ENCODE measurements at places on chromosomes 1 and 21.

GRCh38 chr1:8361198-8361849, 43.4 kb downstream of the SLC45A1 start:
- no peak for DNase-seq

DNA sequence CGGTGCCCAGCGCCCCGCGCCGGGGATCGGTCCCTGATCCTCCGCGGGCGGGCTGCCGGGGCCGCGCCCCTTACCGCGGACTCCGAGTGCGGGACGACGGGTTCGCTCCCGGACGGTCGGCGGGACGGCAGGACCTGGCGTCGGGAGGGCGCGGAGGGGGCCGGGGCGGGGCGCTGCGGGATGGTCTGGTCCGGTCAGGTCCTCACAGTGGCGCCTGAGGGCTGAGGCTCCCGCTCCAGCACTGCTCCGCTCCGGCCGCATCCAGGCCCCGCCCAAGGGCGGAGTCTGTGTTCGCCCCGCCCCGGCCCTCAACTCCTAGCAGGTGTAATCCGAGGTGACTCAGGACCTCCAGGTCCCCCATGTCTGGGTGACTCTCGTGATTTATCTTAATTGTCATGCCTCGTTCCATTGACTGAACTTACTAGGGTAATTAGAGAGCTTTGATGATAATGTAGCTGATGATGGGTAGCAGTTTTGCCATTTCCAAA, at the start of gene RAB3B:
TSS of gene RAB3B (minus strand) at position 223 of the 488 bp plus-strand sequence. CDS start 13,583 bp downstream, outside the sequence.
- peak; percentile 1 for DNase-seq

DNA sequence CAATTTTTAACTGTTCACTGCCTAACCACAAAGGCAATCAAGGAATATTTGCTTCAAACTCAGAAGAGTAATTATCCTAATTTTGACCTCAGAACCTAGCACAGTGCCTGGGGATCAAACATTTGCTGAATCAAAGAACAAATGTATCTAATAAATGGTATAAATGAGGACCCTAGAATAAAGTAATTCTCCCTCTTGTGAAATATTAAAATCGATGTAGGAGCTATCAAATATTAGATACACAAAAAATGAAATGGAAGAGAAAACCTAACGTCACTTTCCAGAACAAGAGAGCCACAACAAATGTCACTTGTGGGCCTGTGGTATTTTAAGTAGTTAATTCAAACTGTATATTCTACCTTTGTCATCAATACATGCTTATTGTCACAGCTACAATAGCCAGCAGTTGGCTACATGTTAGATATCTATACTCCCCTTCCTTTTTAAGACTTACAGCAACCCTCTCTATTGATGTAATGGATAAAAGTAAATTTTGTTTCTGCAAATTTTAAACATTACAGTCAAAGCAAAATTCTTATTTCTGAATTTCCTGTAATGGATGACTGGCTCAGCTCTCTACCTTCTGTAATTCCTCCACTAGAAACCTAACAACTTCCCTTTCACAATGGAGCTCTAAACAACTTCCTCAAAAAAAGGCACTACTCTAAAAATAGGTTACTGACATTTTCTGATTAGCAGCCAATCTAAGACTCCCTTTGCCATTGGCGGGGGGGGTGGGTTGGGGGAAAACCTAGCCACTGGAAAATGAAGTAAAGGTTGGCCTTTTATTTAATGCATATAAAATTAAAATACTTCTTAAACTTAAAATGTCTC, 37.6 kb downstream of the PUM1 start:
- DNase-seq = peak; percentile 89

- DNase-seq = no peak
Measured at GRCh38 chr1:75334876-75335389, 200.7 kb downstream of the LHX8 start.

GRCh38 chr21:38914528-38915293, 109.0 kb downstream of the ETS2 start:
- DNase-seq = no peak

GRCh38 chr1:9309991-9310390, 17.3 kb downstream of the SPSB1 start:
- DNase-seq = no peak

DNA sequence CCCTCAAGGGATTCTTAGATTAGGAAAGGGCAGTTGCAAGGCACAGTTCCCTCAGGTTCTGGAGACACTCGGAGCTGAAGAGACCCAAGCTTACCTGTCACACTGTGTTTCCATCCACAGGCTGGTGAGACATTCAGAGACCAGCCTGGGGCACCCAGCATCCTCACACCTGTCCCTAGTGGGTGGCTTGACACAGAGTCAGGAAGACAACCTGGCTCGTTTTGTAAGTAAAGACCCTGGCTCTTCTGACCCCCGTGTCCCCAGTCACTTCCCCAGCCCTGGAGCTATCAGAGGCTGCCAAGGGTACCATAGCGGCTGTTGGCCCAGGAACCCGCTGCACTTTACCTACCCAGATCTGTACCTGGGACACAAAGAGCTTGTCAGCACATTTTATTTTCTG, 409.8 kb downstream of the MATN1 start:
- DNase-seq = no peak

DNA sequence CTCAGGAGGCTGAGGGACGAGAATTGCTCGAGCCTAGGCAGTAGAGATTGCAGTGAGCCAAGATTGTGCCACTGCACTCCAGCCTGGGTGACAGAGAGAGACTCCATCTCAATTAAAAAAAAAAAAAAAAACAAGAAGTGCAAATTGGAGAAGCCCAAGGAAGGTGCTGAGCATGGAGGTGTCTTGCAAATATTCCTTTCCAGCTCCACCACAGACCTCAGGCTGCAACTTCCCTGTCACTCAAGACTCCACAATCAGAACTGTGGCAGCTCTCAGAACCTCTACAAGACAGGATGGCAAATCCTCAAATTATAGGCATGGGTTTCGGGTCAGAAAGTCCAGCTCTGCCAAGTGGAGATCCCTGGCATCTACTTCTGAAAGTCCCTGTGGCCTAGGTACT, 104.4 kb upstream of the TIAM1 start:
- no peak for DNase-seq

- no peak for DNase-seq
Measured at GRCh38 chr1:55898181-55898580, 681.2 kb downstream of the PLPP3 start.

GRCh38 chr1:81298266-81298665, 502.5 kb upstream of the ADGRL2 start:
- DNase-seq = no peak

DNA sequence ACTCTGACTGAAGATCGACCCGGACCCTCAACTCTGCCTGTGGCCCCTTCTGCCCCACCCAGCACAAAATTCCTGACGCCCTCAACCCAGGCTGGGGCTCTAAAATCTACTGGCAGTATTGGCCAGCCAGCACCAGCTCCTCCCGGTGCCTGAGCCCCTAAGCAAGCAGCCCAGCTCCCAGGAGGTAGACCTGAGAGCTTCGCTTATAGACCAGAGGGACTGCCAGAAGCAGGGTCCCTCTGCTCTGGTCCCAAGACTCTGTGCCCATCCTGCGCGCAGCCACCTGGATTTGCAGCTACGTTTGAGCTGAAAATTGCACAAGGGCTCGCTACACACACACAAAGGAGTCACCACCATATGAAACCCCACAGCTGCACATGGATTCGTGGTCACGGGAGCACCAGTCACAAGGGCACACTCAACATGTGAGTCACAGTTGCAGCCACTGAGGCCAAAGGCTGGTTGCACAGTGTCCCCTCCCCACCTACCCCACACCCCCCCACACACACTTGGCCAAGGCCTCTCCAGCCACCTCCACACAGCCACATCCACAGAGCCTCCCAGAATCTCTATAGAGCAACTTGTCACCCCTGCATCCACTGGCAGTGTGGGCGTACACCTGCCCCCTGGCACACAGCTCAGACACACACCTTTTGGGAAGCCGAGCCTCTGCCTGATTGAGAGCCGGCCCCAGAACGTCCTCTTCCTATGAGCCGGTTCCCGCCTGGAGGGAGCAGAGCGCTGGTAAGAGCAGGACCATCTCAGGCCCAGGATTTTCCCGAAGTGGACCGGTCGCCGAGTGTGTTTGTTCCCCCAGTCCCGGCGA, 1.1 kb upstream of the DMBX1 start:
- DNase-seq = no peak

GRCh38 chr1:241229711-241230110, 127.3 kb downstream of the RGS7 start:
- DNase-seq = no peak

- DNase-seq = peak; percentile 62
Measured at GRCh38 chr1:79052829-79053449, 46.4 kb upstream of the ADGRL4 start.

DNA sequence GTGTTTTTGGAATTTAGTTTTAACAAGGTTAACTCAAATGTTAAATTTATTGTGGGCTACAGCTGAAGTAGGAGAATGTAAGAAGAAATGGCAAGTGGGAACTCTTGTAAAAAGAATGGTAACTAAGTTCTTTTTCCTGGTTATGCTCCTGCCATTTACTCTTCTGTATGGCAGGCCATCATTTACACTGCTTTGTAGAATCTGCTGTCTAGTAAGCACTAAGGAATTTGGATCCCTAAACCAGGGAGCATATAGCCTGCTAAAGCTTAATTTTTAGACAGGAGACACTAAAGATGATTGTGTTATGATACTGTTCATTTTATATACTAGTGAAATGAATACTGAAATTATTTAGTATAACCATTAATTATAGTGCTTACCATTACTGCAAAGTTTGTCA, 85.3 kb downstream of the CAMTA1 start:
- no peak for DNase-seq

GRCh38 chr1:114062477-114063099, 83.3 kb downstream of the OLFML3 start:
- no peak for DNase-seq

DNA sequence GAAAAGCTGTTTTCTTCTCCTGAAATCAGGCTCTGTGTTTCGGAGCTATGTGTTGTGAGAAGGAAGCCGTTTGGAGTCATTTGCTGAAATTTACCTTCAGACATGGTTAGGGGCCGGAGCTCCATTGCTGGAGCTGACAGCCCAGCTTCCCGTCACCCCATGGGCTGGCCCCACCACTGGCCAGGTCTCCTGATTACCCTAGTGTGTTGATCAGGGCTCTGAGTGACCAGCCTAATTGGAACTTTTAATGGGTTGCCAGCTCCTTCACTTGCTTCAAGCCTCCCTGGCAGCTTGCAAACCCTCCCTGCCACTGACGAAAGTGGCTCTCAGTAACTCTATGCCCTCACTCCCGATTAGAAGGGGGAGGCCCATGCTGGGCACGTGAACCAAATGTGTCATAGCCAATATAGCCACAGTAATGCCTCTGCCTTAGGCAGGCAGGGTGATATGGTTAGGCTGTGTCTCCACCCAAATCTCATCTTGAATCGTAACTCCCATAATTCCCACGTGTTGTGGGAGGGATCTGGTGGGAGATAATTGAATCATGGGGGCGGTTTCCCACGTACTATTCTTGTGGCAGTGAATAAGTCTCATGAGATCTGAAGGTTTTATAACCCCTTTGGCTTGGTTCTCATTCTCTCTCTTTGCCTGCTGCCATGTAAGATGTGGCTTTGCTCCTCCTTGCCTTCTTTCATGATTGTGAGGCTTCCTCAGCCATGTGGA, 224.1 kb downstream of the TRABD2B start:
- DNase-seq = no peak

- no peak for DNase-seq
Measured at GRCh38 chr1:161080441-161081405, 8.6 kb downstream of the NECTIN4 start.

- DNase-seq = no peak
Measured at GRCh38 chr1:3015744-3016143, 5.5 kb upstream of the ACTRT2 start.

GRCh38 chr1:11567244-11568065, 86.8 kb downstream of the FBXO2 start:
- DNase-seq = no peak

GRCh38 chr21:38351961-38352521, 95.2 kb downstream of the KCNJ15 start:
- DNase-seq = no peak

DNA sequence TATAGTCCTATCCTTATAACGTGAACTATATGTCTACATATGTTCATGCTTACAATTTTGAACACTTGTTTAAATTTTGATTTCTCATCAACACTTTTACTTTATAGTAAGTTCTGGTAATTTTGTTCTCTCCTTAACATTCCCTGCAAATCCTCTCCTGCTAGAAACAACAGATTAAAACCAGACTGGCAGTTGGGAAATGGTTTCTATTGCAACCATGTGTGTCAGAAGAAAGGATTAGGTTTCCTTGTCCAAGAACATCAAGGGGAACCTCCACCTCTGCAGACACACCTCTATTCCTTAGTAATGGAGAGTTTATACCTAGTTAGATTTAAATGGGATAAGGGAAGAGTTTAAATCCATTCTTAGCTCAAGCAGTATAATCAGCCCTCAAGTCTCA, 3.3 kb upstream of the WARS2 start:
- DNase-seq = no peak

DNA sequence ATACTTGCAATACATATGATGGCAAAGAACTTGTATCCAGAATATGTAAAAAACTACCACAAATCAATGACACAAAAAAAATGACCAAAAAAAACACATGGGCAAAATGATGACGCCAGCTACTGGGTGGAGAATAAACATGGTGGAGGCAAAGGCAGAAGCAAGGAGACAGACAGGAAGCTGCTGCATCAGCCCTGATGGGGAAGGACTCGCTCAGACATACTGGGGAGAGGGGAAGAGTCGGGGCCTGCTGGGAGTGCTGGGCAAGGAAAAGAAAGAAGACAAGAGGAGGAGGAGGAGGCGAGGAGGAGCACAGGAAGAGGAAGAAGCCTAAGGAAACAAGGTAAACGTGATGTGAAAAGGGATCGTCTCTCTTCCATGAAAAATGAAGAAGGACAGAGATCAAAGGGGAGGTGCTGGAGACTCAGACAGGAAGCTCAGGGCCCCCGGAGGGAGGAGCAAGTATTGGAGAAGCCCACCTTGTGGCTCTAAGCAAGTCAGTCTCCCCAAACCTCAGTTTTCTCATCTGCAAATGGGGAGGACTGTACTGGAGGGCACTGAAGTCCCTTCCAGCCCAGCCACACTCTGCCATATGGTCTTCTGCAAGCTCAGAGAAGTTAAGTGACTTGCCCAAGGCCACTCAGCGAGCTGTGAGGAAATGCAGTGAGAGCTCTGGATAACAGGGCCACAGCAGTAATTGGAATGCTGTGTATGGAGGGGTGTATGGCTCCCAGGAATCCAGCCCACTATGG, 24.2 kb downstream of the OLFML2B start:
- no peak for DNase-seq

Measured in bone marrow (tissue), 2 donors.